Panc1 (cell line): ENCODE measurements at places on chromosomes 5 and 9.
A peak's percentile ranks its signal among the peaks of the same experiment; 100 is the strongest.

- no peaks in the 10 kb centered on the region for H3K27me3 ChIP-seq
- no peak for DNase-seq
- no peak overlapping the region for H3K4me3 ChIP-seq
- no peaks in the 10 kb centered on the region for H3K4me1 ChIP-seq
- no peaks in the 10 kb centered on the region for H3K36me3 ChIP-seq
- H3K27ac ChIP-seq: no peak overlapping the region
These were observed 14.4 kb downstream of the PMPCA start for GRCh38 chr9:136424750-136425362.

DNA sequence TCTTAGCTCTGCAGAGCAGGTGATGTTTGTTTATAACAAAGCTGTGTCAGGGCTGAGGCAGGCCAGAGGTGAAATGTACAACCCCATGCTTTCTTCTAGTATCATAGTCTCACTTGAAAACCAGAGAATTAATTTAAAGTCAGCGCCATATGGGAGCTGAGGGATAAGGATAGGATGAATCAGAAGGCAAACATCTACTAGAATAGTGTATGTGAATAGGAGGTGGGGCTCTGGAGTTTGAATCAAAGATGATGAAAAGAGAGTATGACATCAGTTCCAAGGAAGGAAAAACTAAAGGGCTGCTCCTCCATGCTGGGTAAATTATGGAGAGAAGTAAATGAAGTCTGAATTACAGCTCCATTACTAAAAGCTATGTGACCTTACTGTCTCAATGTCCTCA, 441.5 kb downstream of the RASEF start:
- no peak overlapping the region for H3K4me3 ChIP-seq
- H3K27me3 ChIP-seq: no peaks in the 10 kb centered on the region
- H3K4me1 ChIP-seq: no peaks in the 10 kb centered on the region
- no peak overlapping the region for H3K27ac ChIP-seq
- DNase-seq: no peak
- no peaks in the 10 kb centered on the region for H3K36me3 ChIP-seq

GRCh38 chr5:129746876-129747275, 1.0 kb upstream of the MINAR2 start:
- H3K4me1 ChIP-seq: no peaks in the 10 kb centered on the region
- DNase-seq: no peak
- H3K27me3 ChIP-seq: no peaks in the 10 kb centered on the region
- H3K4me3 ChIP-seq: no peak overlapping the region

GRCh38 chr5:112146323-112147226, 272.5 kb downstream of the EPB41L4A start:
- H3K4me3 ChIP-seq: no peak overlapping the region
- no peaks in the 10 kb centered on the region for H3K36me3 ChIP-seq
- H3K4me1 ChIP-seq: no peaks in the 10 kb centered on the region
- peak; percentile 55 for DNase-seq

DNA sequence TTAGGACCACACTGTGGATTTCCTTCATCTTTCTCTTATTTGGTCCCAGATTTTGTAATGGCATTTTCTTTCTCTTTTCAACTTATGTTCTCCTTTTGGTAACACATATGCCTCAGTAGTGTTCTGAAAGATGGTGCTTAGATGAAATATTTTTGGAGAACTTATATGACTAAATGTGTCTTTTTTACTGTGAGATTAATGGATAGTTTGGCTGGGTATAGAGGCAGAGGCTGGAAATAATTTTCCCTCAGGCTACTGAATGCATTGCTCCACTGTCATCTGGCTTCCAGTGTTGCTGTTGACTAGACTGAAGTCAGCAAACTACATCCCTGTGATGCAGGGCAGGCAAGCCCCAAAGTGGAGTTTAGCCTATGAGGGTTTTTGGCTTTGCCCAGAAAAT, 450.9 kb downstream of the DMAC1 start:
- H3K27me3 ChIP-seq: no peaks in the 10 kb centered on the region
- H3K4me1 ChIP-seq: no peaks in the 10 kb centered on the region
- no peak for DNase-seq
- no peak overlapping the region for H3K4me3 ChIP-seq

DNA sequence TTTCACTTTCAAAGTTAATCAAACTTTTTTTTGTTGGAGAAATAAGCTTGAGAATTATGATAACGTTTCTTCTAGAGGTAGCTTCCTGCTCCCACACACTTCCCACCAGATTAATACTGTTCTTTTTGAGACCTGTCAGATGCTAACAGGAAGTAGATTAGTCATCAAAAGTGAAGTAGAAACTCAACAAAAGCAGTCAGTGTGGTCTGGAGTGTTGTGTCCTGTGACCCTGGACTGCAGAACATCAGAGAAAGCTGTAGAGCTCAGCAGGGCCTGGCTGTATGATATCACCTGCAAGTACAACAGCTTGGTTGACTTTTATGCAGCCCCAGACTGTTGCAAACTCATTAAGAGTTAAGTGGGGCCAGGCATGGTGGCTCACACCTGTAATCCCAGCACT, 495.7 kb upstream of the CYLC2 start:
- H3K27ac ChIP-seq: no peak overlapping the region
- no peaks in the 10 kb centered on the region for H3K36me3 ChIP-seq
- no peaks in the 10 kb centered on the region for H3K27me3 ChIP-seq

DNA sequence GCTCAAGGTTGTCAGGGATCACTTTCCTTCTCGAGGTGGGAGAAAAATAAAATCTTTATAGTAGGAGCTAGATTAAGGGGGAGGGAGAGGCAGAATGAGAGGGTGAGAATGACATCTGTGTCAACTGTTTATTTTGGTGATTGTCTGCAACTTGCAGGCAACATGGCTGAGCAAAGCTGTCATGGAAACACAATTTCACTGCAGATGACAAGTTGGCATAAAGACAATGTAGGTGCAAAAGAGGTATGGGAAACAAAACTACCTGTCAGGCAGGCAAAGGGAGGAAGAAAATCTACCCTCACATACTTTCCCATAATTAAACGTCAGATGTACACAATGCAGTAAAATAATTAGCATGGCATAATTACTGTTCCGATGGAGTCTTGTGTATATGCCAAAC, 167.4 kb downstream of the SLIT3 start:
- H3K27ac ChIP-seq: no peak overlapping the region
- no peak overlapping the region for H3K4me3 ChIP-seq
- H3K4me1 ChIP-seq: no peaks in the 10 kb centered on the region
- no peak for DNase-seq
- no peaks in the 10 kb centered on the region for H3K27me3 ChIP-seq

- H3K27me3 ChIP-seq: peaks cover 3% of the 10 kb centered on the region
- no peak for DNase-seq
- H3K4me3 ChIP-seq: no peak overlapping the region
These were observed 9.3 kb downstream of the CDO1 start for GRCh38 chr5:115806986-115807653.

DNA sequence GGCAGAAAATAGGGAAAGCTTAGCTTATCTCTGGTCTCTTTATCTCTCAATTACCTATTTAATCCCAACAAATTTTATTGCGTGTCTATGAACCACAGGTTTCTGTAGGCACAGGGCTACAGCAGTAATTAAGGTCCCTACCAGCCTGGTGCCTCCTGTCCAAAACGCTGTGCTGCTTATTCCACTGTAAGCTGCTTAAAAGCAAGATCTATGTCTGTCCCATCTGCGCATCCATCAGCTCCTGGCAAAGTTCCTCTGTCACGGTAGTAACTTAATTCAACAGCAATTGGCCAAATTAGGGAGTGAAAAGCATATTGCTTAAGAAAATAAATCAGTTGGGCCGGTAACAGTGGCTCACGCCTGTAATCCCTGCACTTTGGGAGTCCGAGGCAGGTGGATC, 235.8 kb upstream of the VLDLR start:
- no peaks in the 10 kb centered on the region for H3K36me3 ChIP-seq
- no peak for DNase-seq
- no peak overlapping the region for H3K4me3 ChIP-seq
- no peak overlapping the region for H3K27ac ChIP-seq

GRCh38 chr5:133245191-133246052, 193.6 kb downstream of the HSPA4 start:
- H3K27me3 ChIP-seq: no peaks in the 10 kb centered on the region
- no peak overlapping the region for H3K4me3 ChIP-seq
- H3K27ac ChIP-seq: peak overlapping the region; percentile 66
